ENCODE measurements at places on chromosomes 2 and 18.
A peak's percentile ranks its signal among the peaks of the same experiment; 100 is the strongest.

- DNase-seq, result no peak
These were observed 3.7 kb upstream of the ZNF638 start for GRCh38 chr2:71327916-71328315.

- no peak for DNase-seq
These were observed 34.5 kb upstream of the CCNYL1 start for GRCh38 chr2:207676827-207677354.

- no peak for DNase-seq
These were observed 96.1 kb downstream of the RBMS1 start for GRCh38 chr2:160397530-160397865.

GRCh38 chr18:49858309-49859020 is 45.1 kb upstream of the ACAA2 start:
- DNase-seq, result peak; percentile 34

DNA sequence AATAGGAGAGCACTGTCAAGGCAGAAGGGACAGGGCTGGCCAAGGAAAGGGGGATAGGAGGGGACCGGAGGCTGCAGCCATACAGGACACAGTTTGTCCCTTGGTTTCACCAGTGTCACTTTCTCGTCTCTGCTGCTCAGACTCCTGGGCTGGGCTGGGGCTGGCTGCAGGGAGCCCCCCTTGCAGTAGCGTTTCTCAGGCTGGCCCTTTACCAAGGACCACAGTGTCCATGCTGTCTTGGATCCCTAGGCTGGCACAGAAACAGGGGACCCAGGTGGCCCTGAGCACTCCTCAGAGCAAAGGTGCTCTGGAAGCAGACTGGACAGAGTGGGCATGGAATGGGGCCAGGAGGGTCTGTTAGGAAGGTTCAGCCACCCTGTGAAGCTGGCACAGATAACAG is 34.8 kb downstream of the ATOH8 start:
- no peak for DNase-seq

DNA sequence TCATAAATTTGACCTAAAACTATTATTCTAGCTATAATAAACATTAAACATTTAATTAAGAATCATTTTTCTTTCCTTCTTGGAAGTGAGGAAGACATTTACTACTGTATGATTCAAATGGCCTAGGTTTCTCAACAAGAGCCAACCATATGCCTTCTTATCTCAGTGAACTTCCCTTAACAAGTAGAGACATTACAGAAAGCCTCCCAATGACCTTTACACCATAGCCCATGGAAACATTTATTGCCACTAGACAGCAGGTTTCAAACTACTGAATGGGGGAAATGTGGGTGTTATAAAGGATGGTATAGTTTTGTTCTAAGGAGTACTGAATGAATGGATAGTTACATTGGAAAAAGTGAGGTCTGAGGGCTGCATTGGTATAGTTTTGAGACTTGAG is 349.4 kb upstream of the SPRED2 start:
- no peak for DNase-seq

GRCh38 chr2:150134223-150134857 is 353.1 kb downstream of the RND3 start:
- no peak for DNase-seq

DNA sequence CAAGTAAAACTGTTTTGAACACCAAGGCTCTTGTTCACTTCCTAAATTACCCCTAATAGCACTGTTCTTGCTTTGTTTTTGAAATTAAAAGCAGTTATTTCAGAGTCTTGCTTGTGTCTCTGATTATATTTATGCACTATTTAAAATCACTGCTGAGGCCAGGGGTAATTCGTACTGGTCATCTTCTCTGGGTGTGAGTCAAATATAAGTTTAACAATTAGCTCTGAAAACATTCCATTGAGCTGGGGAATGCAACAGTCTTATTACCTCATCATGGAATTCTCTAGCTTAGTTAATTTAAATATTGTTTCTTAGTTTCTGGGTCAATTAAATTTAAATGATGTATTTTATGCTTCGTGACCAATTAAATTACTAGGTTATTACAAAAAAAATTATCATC is 135.0 kb downstream of the MEIS1 start:
- no peak for DNase-seq

DNA sequence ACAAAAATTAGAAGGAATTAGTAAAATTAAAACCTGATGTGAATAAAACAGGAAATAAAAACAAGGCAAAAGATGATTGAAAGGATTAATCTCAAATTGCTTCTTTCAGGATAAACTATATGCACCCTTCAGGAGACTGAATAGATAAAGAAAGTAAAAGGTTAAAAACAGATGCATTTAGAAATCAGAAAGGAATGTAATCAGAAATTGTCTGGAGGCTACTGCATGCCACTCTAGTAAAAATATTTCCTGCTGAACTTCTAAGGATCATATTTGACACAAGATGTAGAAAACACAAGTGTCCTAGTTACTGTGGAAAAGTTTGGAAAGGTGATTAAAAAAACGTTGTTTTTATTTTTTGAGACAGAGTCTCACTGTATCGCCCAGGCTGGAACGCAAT is 16.2 kb downstream of the CHCHD5 start:
- no peak for DNase-seq

DNA sequence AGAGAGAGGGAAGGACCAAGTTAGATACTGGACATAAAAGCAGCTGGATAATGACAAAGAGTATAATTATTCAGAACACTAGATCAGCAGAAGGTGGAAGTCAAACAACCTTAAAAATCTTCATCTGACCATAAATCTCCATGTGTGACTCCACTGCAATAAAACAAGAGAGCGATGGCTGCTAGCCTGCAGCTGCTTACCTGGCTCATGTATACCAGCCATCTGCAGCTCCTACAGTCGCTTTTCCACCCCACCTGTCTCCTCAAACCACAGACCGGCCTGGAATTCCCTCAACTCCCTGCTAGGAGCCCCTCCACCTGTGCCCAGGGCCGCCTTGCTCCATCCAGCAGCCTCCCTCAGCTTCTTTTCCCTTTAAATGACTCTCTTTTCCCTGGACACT is 64.5 kb downstream of the SLC4A5 start:
- DNase-seq, result no peak

DNA sequence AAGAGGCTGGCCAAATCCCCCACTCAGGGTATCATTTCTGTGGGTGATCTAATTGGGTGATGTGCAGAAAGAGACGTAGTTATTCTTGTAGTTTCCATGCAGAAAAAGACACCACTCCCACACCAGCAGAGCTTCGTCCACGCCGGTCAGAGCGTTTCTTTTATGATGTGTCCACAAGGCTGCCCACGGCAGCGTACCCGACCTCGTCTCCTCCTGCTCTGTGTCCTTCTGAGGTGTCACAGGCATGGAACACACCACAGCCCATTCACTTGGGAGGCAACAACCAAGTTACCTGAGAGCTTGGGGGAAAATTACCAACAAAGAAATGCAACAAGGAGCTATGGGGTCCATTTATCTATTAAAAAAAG is 131.3 kb downstream of the PXDN start:
- DNase-seq, result no peak

- DNase-seq, result no peak
These were observed 15.9 kb upstream of the TXNDC2 start for GRCh38 chr18:9869715-9870430.

DNA sequence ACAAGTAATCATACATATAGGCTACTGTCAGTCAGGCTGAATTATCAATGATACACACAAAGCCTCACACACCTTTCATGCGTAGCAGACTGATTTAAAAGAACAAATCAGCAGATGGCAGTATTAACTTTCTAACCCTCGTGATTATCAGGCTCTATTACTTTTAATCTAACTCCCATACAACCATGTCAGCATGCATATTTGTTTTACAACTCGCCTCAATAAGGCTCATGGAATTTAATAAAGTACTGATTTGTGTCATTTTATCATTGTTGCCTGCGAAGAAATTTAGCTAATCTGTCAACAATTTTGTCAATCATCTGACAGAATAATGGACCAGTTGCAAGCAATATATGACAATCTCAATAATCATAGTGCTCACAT is 82.8 kb downstream of the SLC25A12 start:
- peak; percentile 27 for DNase-seq

DNA sequence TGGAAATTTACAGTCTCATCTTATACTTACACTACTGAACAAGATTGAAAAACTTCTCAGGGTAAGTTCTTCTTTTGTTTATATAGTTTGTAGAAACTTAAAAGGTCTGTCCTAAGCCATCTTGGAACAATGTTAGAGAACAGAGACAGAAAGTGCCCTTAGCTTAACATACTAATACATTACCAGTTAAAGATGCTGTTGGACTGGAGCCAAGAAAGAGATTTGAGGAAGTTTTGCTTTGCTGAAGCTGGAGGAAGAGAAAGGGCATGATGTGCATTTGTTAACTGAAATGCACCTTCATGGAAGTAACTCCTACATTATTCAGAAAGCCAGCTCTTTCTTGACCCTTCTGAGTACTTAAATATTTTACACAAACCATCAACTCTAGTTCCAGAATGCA is 66.5 kb upstream of the TNFRSF11A start:
- no peak for DNase-seq

GRCh38 chr2:35033748-35034147 is 1321.8 kb upstream of the CRIM1 start:
- DNase-seq, result no peak

All from NCI-H2081 (cell line).